ENCODE measurements at places on chromosomes 7 and 10.

DNA sequence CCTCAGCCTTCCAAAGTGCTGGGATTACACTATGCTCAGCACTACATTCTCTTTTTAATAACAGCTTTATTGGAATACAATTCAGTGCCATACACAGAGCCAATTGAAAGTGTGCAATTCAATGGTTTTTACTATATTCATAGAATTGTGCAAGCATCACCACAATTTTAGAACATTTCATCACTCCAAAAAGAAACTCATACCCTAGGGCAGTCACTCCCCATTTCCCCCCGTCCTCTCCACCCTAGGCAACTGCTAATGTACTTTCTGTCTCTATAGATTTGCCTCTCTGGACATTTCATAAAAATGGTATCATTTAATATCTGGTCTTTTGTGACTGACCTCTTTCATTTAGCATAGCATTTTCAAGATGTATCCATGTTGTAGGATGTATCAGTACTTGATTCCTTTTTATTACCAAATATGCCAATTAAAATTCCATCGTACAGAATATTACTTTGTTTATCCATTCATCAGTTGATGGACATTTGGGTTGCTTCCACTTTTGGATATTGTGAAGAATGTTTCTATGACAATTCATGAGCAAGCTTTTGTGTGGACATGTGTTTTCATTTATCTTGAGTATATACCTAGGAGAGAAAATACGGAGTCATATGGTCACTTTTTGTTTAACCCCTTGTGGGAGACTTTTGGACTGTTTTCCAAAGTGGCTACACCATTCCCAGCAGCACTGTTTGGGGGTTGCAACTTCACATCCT lies 6.3 kb upstream of the XPNPEP1 start:
- no peak for DNase-seq

GRCh38 chr10:101793526-101793925 lies 10.3 kb upstream of the NPM3 start:
- no peak for DNase-seq

DNA sequence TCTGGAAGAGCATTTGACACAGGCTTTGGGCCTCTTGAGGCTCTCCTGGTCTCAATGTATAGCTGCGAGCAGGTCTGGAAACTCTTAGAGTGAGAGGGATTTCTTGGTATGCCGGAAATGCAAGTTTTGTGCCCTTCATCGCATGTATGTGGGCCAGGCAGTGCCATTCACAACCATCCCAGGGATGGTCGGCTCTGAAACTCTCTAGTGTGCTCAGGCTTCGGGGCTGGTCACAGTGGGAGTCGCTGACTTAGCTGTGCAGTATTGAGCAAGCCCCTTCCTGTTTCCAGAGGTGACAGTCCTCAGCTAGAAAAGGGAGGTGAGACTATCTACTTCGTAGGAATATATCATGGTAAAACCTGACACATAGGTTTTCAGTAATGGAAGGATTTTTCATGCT lies 2.0 kb upstream of the AOAH start:
- DNase-seq, result no peak

GRCh38 chr10:73816917-73817729 lies 5.7 kb upstream of the NDST2 start:
- DNase-seq, result no peak

DNA sequence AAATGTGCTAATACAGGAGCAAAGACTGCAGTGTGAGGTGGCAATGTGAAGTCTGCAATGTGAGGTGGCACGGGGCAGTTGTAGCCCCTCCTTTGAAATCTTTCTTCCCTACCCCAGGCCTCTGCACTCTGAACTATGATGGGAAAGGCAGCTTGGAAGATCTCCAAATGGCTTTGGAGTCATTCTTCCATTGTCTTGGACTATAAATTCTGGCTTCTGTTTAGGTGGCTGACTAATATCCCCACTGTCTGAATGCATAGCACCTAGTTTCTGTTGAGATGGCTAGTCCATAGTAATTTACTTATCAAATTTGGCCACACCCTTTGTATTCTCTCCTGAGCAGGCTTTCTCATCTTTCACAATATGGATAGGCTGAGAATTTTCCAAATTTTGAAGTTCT lies 175.0 kb downstream of the CFTR start:
- no peak for DNase-seq

GRCh38 chr10:122417667-122418066 lies 36.8 kb upstream of the ARMS2 start:
- peak; percentile 15 for DNase-seq

DNA sequence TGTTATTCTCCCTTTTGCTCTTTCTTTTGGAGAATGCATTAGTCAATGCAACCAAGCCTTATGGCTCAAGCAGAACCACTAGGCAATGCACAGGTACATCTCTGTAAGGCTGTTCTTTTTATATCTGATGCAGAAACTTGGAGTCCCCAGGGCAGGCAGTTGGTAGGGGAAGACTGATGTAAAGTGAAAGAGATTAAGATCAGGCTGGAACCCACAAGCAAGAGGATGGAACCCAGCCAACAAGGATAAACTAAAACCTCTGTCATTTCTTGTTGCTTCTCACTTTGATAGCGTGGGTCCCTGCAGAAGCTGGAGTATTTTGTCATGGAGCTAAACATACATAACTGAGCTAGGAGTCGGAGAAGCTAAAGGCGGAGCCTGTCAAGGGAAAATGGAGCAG lies 142.9 kb downstream of the GPAM start:
- no peak for DNase-seq

DNA sequence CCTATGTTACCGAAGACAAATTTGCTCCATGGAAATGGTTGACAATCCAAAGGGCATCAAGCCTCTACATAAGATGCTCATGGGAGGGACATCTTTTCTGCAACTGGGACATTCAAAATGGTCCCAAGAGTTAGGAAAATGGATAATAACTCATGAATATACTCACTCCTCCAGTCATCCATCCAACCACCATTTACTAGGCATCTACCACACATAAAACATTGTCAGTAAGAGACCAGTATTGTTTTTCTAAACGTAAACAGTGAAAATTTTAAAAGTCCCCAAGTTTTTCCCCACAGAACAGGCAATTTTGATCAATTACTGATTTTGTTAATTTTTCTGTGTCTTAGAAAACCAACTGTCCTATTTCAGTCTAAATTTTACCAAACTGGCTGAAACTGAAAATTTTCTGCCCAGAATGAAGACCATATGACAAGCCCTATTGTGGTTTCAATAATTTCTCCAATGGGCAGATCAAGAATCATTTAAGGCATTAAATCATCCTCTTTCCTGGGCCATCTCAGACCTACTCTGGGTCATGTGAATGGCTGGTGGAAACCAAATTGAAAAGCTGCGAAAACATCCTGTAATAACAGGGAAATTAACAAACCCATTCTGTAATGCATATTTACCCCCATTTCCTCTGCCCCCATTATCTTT lies 24.2 kb downstream of the PIK3AP1 start:
- DNase-seq, result no peak

GRCh38 chr7:38502848-38503247 lies 128.3 kb downstream of the AMPH start:
- DNase-seq, result no peak

DNA sequence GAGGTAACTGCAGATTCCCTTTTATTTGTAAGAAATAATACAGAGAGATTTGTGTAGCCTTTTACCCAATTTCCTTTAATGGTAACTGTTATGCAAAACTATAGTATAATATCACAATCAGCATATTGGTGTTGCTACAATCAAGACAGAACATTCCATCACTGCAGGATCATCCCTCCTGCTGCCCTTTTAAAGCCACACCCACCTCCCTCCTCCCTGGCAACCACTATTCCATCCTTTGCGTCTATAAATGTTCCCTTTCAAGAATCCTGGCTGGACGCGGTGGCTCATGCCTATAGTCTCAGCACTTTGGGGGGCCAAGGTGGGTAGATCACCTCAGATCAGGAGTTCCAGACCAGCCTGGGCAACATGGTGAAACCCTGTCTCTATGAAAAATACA lies 13.2 kb downstream of the ACBD7 start:
- DNase-seq, result no peak

DNA sequence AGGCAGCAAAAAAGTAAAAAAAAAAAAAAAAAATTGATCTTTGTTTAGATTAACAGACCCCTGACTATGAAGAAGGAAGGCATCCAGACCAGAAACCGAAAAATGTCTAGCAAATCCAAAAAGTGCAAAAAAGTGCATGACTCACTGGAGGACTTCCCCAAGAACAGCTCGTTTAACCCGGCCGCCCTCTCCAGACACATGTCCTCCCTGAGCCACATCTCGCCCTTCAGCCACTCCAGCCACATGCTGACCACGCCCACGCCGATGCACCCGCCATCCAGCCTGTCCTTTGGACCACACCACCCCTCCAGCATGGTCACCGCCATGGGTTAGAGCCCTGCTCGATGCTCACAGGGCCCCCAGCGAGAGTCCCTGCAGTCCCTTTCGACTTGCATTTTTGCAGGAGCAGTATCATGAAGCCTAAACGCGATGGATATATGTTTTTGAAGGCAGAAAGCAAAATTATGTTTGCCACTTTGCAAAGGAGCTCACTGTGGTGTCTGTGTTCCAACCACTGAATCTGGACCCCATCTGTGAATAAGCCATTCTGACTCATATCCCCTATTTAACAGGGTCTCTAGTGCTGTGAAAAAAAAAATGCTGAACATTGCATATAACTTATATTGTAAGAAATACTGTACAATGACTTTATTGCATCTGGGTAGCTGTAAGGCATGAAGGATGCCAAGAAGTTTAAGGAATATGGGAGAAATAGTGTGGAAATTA lies 19.4 kb downstream of the GATA3 start:
- DNase-seq, result no peak

DNA sequence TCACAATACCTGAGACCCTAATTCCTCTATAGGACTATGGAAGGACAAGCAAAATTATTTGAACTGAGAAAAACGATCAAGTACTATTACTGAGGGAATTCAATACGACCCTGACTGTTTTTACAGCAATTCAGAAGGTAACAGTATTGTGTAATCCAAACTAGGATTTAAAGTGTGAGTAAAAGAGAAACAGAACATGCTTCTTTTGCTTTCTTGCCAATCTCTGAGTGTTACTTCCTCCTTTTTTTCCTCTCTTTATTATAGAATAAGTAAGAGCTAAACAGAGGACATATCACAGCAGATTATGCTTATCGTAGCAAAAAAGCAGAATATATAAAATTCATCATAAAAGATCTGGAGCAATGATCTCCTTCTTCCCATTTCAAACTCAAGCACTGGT lies 292.1 kb downstream of the THSD7A start:
- no peak for DNase-seq

DNA sequence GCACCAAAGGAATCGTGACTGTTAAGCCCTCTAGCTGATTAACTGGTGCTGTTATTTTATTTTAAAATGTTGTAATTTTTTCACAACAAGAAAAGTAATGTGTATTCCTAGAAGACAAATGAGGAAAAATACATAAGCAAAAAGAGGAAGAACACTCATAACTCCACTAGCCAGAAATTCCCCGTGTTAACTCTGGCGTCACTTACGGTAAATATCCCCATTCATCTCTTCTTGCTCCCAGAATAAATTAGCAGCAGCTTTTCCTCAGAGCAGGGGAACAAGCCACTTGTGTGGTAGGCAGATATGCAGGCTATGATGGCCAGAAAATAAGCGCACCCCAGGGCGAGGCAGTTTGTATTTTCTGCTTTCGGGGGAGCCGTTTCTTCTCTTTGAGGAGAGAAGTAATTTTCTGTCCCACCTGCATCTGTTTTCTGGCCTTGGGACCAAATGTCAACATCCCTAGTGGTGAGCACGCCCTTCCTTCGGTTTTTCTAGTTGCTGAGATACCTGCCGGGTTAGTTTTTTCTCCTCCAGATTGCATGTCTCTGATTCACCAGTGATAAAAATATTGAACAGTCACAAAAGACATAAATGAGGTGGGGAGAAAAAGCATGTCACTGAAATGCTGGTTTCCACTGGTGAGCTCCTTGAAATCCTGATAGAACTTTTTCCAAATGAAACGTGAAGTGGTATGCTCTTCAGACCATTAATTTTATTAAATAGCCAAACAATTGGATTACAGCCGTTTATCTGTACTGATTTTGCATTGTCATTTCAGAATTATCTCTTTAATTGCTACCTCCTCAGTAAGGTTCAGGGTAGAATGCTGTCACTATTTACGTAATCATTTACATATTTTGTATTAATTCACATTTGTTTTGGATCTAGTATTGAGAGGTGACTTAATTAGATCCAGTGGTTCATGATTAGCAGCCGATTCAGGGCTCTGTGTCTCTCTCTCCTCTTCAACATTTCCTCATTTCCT lies 268.1 kb downstream of the CAMK1D start:
- DNase-seq, result no peak

DNA sequence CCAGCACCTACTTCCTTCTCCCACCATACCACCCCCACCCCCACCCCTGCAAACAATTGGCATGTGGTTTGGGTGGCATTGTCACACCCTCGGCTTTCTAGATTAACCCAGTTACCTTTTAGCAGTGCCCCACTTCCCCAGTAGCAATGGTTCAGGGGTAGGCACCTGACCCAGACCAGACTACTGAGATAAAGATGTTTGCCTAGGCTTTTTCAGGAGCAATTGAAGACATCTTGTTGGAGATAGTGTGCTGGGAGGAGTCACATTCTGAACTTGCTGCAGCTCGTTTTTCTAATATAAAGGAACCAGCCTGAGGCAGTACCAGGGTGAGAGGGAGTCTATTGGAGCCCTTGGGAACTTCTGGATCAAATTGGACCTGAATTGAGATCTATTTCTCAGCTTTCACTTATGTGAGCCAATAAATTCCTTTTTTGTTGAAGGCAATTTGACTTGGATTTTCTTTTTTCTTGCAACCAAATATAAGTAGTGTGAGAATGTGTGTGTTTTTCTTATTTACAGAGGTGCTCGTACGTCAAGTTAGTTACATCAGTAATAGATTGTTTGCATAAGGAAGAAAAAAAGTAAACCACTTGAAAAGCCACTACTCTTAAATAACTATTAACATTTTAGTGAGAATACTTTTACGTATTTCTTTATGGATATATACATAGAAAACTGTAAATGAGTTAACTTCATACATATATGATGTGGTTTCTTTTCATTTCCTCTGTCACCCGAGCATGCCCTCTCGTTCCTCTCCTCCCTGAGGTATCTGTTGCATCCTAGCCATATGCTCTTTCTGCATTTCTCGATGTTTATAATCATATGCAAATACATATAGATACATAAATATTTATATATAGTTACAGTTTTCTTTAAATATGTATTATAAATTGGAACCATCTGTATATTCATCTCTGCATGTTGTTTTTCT lies 38.0 kb downstream of the RAB18 start:
- peak; percentile 19 for DNase-seq

- no peak for DNase-seq
Observed at GRCh38 chr10:119316729-119317097, 109.3 kb downstream of the GRK5 start.

GRCh38 chr10:49119746-49120145 lies 4.4 kb upstream of the VSTM4 start:
- DNase-seq, result no peak

- no peak for DNase-seq
Observed at GRCh38 chr10:21368022-21368582, 157.4 kb downstream of the SKIDA1 start.

DNA sequence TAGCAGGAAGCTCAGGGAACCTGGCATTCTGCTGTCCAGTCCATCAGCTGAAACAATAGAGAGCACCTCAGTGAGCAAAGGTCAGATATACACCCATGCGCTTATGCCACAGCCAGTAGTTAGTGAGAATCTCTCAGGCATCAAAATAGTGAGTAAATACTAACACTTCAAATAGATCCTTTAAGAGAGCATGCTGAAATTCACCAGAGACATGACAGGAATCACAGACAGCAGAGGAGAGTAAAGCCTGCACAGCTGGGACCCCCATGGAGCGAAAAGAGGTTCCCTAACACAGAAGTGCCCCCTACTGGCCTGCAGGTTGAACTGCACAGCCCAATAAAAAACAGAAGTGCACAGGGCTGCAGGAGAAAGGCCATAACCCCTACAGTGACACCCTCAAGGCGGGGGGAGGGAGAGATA lies 57.6 kb upstream of the ANTXRL start:
- peak; percentile 30 for DNase-seq

All from CD4-positive, alpha-beta T cell treated with Interleukin-2 at 100 ng/mL for 4 hours (primary cell).